Stimulated activated CD8-positive, alpha-beta memory T cell treated with anti-CD3 and anti-CD28 coated beads, Interleukin-12 subunit alpha, Interleukin-12 subunit beta, amount 100 ng/mL, for 4 hours (primary cell): ENCODE measurements at places on chromosomes 11 and 22.
A peak's percentile ranks its signal among the peaks of the same experiment; 100 is the strongest.

- no peak for DNase-seq
Observed at GRCh38 chr11:111305876-111306275, 7.5 kb downstream of the POU2AF3 start.

DNA sequence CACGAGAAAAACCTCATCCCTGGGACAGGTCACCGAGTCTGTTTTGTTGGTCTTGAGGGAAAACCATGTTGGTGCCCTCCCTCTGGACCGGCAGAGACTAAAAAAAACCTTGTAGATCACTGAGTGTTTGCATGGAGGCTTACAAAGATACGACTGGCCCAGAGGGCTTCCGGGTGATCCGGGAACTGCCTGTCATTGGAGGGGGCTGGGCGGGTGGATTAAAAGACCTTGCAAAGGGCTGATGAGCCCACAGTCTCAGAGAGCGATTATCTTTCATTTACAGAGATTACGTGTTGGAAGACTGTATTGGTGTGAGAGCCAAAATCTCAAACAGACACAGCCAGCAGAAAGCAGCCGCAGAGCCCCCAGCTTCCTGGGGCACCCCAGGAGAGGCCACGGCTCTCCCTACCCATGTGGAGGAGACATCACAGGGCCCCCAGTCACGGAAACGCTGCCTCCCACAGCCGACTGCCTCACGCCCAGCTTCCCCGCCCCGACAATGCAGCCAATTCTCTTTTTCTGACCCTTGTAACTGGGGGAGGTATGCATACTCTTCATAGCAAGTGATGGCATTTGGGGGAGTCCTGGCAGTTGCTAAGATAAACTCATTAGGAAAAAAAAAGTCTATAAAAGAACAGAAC lies 426.4 kb downstream of the CTTN start:
- no peak for DNase-seq

DNA sequence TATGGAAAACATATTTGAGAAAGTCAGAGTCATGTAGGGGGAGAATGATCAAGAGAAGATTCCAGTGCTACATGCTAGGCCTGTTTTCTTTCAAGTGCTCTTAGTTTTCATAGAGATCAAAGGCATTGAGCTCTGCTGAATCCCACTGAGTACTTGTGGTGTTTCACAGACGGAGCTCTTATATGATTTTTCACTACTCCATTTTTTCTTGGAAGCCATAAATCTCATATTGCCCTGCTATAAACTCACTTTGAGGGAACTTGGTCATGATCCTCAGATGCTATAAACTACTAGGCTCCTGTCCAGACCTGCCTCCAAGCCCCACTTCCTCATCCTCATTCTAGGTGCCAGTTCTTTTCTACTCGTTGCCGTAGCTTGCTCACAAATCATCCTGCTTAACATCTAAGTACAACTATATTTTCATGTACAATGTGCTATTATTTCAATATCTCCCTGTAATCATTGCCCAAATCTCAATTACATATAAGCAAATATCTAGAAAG lies 180.8 kb upstream of the CCDC179 start:
- DNase-seq: no peak

DNA sequence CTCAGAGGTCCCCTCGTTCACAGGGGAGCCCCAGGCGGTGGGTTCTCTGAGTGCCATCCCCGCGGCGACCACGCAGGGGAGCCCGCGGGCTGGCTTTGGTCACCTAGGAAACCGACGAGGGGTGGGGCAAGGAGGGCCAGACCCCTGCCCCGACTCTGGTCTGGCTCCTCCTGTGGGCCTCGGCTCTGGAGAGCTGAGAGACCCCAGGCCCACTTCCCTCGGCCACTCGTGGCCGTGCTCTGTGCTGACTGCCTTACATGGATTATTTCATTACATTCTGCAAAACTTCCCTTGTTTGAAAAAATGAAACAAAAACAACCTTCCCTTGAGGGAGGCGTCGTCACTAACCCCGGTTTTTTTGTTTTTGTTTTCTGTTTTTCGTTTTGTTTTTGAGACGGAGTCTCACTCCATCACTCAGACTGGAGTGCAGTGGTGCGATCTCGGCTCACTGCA lies 15.1 kb upstream of the CYTH4 start:
- DNase-seq: peak; percentile 51

GRCh38 chr22:38314051-38314932 lies 2.9 kb downstream of the CSNK1E start:
- no peak for DNase-seq

GRCh38 chr11:67384851-67385366 lies 6.9 kb upstream of the RAD9A start:
- no peak for DNase-seq

- peak; percentile 72 for DNase-seq
Observed at GRCh38 chr22:30426388-30427353, 1.1 kb downstream of the MTFP1 start.

DNA sequence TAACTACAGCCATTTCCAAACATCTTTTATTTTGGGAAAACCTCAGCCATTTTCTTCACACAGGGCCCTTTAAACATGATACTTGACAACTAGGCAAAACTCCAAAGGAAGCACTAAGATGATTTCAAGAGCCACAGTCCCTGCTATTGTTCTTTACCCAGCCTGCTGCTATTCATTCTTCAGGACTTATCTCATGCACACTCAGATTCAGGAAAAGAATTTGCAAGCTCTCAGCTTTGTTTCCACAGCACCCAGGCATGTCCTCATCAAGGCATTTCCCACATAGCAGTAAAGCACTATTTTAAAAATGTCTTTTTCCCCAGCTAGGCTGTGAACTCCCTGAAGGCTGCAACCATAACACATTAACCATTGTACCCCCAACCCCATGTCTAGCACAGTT lies 609.3 kb upstream of the CCDC90B start:
- DNase-seq: no peak

DNA sequence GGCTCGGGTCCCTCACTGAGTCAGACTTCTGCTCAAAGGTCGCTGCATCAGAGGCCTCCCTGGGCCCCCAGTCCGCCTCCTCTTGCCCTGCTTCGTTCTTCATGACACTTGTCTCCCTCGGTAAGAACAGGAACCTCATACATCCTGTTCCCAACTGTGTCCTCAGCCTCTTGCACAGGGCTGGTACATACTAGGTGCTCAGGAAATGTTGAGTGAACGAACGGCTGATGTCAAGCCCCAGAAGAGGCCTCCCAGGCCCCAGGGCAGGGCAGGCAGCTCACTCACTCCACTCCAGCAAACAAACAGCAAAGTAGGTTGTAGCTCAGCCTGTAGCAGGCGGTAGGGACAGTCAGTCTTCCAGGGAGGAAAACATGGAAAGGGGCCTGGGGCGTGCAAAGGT lies 17.2 kb downstream of the SYNGR1 start:
- DNase-seq: no peak

GRCh38 chr22:26585104-26585790 lies 4.7 kb downstream of the TPST2 start:
- DNase-seq: no peak

DNA sequence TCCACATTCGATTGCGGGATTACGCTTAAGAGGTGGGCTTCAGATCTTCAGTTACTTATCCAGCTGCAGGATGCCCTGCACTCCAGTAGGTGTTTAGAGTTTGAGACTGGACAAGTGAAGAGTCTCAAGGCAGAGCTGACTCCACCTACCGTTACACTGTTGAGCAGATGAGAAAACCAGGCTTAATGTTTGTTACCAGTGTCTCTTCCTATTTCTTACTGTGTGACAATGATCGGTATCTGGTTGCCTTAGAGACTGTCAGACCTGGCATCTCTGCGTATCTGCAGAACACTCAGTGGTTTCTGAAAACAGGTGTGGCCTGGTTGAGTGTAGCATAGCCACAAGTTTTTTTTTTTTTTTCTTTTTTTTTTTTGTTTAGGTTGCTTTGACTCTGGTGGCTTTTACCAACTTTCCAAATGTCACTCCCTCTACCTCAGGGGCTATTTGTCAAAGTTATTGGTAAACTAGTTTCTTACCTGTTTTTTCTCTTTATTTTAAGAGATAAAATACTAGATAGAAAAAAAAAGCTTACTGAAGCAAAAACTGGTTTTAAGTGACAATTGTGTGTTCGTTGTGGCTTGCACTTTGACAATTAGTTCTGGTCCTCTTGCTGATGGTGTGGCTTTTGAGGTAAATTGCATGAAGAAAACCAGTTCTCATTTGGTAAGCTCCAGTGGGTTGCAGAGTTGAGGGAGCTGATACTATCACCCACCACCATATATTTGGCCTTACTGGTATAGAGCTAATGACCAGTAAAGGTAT lies 284.8 kb downstream of the ETS1 start:
- no peak for DNase-seq

DNA sequence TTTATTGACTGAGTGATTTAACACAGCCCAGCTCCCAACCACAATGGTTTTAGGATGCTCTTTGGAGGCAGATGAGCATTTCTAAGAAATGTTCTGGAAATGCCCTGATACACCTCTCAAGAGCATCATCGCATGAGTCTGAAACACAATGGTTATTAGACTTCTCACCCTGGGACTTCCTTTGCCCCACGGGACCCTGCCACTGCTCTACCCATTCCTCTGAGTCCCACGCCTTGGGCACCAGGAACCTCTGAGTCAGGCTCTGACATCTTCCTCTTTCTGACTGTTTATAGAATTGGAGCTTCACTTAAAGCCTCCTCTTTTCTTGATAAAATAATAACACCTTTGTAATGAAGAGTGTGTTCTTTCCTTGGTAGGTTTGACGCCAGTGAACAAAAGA lies 85.6 kb upstream of the PARVA start:
- no peak for DNase-seq

DNA sequence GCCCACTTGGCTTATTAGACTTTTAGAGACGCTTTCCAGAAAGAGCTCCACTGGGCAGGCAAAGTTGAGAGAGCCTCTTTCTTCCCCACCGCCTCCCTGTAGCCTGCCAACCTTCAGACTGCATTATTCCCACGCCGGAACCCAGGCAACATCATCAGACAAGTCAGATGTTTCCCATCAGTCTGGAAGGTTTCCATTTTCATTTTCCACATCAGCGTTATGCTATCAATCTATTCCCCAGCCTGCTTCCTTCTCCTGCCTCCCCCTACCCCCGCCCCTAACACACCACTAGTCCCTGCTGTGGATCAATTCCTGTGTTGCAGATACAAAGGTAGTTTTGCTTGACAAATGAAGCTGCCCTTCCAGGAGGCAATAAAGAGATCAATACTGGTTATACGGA lies 184.8 kb downstream of the DSCAML1 start:
- DNase-seq: no peak

- no peak for DNase-seq
Observed at GRCh38 chr11:128893578-128894285, 2.6 kb downstream of the KCNJ5 start.

DNA sequence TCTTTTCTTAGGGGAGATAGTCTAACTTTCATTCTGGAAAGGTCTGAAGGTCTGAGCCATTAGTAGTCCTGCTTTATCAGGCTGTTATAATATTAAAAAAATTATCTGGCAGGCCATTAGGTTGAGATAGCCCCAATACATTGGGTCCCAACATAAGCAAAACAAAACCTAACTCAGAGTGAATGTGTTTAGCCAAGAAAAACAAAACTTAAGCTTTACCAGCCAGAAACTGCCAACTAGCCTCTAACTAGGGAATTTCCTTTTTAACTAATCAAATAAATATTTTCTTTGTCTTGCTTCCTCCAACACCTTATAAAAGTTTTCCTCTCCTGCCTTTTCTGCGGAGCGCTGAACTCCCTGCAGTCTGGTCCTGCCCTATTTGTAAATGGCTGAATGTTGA lies 1137.7 kb upstream of the CNTN5 start:
- no peak for DNase-seq

DNA sequence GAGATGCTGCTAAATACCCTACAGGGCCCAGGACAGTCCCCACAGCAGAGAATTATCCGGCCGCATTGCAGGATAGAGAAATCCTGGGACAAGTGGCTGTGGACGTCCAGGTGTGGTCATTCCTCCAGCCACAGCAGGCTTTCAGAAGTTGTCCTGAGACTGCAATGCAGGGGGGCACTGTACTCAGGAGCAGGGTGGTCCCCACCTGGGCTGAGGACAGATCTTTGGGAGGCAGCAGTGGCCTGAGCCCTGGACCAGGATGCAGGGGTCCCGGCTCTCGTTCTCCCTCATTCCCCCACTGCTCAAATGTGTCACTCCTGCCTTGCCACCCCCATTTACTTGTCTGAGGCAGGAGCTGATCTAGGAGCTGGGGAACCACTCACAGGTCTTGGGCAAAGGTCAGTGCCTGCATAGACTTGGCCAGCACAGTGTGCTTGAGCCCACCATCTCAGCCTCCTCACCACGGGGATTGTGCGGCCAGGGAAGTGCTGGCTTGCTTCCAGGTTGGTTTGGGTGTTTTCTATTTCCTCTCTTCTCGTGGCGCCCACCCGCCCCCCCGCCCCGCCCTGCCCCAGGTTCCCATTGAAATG lies 15.3 kb downstream of the LINC01488 start:
- no peak for DNase-seq

DNA sequence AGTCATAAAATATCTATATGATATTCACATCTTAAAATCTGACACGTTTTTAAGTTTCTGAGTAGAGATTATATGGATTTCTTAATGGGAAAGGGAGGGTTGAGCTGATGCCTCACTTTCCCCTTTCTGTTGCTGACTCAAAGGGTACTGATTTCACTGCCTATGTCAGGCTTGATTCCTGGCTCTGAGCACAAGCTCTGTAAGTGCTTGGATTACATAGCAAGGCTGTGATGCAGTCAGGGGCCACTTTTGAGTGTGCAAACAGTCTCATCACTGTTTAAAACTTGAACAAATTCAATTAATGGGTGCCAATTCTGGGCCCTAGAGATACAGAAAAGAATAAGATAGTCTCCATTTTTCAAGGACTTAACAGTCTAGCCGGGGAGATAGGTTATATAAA lies 14.4 kb downstream of the ATXN10 start:
- no peak for DNase-seq

DNA sequence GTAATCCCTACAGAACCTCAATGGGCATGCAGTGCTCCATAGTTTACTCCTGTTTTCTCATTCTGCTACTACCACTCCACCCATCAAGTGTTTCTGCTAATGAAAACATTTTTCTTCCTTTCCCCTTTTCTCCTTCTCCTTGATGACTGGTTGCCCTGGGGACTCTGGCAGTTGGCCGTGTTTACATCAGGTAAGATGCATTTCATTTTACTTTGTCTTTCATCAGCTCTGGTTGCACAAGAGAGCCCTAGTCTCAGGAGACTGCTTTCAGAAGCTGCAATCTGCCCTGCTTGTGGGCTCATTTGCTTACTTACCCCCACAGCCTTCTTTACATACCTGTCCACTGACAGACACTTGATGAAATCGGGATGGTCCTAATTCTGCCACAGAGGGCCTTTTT lies 19.6 kb upstream of the LIMK2 start:
- DNase-seq: no peak

DNA sequence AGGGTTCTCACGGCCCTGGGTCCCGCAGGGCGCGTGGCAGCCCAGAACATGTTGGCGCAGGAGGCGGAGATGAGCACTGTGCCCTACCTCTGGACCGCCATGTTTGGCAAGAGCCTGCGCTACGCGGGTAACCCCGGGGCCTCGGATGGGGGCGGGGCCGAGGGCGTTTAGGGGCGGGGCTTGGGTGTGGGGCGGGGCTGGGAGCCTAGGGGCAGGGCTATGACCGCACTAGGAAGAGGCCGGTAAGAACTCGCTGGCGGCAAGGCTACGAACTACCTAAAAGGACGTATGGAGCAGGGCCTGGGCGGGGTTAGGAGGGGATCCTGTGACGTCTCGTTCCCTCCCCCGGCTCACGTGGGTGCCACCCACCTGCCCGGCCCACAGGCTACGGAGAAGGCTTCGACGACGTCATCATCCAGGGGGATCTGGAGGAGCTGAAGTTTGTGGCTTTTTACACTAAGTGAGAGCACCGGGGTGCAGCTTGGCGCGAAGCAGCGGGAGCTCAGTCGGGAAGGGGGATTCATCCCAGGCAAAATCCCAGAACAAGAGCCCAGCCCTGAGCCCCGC lies 2.8 kb upstream of the LZTR1 start:
- peak; percentile 31 for DNase-seq
